Osteocyte (in vitro differentiated cells): ENCODE measurements at places on chromosomes 11 and 22. TPM values are rescaled to one million over a fixed set of nuclear protein-coding genes. Genes with fewer than 3 reads are reported as not detected.

- peak; percentile 76 for DNase-seq
- no peaks in the 10 kb centered on the region for H3K27me3 ChIP-seq
- H3K27ac ChIP-seq: no peak overlapping the region
- H3K4me3 ChIP-seq: no peak overlapping the region
- H3K4me1 ChIP-seq: peaks cover 5% of the 10 kb centered on the region
Observed at GRCh38 chr11:199004-199581, 6.2 kb downstream of the SCGB1C1 start.

The OR6T1 gene
- not detected in 2 replicates for total RNA-seq

DNA sequence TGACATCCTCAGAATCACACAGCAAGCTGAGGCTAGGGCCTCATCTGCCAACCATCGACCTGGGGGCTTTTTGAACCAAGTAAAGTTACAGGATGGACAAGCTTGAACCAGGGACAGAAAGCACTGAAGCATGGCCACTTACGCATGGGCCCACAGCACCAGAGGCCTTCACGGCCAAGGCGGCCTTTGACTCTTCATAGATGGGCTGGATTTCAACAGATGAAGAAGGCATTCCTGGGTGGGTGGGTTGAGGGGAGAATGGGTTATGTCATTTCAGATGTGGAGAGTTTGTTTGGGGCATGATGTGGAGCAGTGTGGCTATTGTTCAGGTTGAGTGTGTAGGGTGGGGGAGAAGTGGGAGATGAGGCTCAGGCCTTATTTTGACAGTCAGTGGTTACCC lies 60.2 kb downstream of the LRRC32 start:
- no peaks in the 10 kb centered on the region for H3K27me3 ChIP-seq
- no peaks in the 10 kb centered on the region for H3K36me3 ChIP-seq
- no peak overlapping the region for H3K4me3 ChIP-seq
- peaks cover 27% of the 10 kb centered on the region for H3K4me1 ChIP-seq

The ADAMTS8 gene
- total RNA-seq: 0.19 and 0.31 TPM in 2 replicates

The OR10AG1 gene
- not detected in 2 replicates for total RNA-seq

DNA sequence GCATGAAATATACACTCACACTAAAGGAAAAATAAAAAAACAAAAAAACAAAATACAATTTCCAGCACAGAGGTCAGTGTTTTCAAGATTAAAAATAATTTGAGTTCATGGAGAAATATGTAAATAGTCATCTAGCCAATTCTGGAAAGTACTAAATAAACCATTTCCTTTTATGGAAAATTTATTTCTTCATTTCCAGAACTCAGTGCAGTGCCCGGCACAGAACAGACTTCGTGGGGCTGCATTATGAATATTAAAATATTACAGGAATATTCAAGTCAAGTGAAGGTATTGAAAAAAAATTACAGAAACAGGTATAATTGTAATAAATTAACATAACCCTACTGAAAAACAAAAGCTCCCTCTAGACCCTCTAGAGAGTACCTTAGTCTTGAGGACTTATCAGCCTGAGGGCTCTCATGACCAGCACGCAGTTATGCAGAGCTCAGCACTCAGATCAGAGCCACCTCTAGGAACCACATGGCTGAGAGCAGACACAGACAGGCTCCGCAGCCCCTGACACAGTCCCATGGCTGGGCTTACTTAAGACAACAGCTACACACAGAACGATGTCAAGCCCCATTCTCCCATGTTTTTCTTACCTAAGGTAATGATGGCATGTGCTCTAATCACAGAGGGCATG lies 45.6 kb downstream of the NCAPD3 start:
- no peaks in the 10 kb centered on the region for H3K4me1 ChIP-seq
- no peak overlapping the region for H3K4me3 ChIP-seq
- peaks cover 17% of the 10 kb centered on the region for H3K36me3 ChIP-seq
- DNase-seq: no peak
- H3K27me3 ChIP-seq: no peaks in the 10 kb centered on the region

The FOLR2 gene
- not detected in 2 replicates for total RNA-seq

The OR51B4 gene
- not detected in 2 replicates for total RNA-seq

DNA sequence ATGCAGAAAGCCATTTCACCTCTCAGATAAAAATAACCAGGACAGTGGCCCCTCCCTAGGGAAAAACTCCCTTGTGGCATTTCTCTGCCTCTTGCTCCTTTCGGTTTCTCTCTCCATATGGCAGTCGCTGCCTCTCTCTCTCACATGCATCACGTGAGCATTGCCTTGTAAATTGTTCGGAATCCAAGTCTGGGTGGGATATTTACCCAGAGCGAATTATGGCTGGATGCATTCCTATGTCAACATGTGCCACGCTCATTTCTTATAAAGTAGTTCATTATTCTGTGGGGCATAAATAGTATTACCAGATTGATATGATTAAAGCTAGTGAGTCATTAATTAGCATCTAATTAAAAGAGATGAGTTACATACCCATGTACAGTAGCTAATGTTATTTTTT lies 392.9 kb downstream of the INSC start:
- DNase-seq: no peak
- H3K36me3 ChIP-seq: no peaks in the 10 kb centered on the region
- H3K27me3 ChIP-seq: peaks cover 6% of the 10 kb centered on the region
- no peaks in the 10 kb centered on the region for H3K4me1 ChIP-seq

DNA sequence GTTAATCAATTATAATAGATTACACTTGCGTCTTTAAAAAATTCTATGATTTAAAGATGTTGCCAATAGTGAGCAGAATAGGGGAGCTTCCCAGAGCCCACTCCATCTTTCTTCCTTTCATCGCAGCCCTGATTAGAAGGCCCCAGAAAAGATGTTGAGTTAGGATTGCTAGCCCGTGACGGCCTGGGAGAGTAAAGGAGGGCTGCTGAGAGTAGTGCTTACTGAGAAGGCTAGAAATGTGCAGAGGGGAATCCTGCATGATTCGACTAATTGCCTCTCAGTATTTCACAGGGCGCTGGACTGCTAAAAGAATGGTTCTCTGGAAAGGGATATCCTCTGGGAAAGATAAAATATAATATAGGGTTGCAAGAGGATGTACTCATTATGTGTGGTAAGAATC lies 160.5 kb downstream of the C11orf87 start:
- H3K27ac ChIP-seq: no peak overlapping the region
- no peak for DNase-seq
- no peaks in the 10 kb centered on the region for H3K36me3 ChIP-seq
- no peak overlapping the region for H3K4me3 ChIP-seq

The LRRC56 gene
- total RNA-seq: 3.2 and 3.7 TPM in 2 replicates

The RFPL2 gene
- not detected in 2 replicates for total RNA-seq

DNA sequence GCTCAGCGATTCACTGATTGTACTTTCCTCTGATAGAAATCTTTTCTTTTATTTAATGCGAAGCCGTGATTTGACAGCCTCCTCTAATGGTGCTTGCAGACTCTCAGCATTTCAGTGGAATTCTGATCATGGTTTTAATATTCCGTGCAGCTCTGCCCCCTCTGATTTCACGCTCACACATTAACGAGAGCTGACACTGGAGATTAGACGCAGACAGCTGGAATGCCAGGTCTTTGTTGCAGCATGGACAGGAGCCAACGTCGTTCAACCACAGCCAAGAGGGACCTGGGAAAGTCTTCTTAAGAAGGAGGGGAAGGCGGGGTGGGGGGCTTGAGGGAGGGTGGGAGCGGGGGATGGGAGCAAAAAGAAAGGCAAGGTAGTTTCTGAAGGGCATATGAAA lies 186.4 kb downstream of the BLID start:
- H3K36me3 ChIP-seq: no peaks in the 10 kb centered on the region
- no peak for DNase-seq
- H3K27me3 ChIP-seq: no peaks in the 10 kb centered on the region
- H3K4me3 ChIP-seq: no peak overlapping the region

DNA sequence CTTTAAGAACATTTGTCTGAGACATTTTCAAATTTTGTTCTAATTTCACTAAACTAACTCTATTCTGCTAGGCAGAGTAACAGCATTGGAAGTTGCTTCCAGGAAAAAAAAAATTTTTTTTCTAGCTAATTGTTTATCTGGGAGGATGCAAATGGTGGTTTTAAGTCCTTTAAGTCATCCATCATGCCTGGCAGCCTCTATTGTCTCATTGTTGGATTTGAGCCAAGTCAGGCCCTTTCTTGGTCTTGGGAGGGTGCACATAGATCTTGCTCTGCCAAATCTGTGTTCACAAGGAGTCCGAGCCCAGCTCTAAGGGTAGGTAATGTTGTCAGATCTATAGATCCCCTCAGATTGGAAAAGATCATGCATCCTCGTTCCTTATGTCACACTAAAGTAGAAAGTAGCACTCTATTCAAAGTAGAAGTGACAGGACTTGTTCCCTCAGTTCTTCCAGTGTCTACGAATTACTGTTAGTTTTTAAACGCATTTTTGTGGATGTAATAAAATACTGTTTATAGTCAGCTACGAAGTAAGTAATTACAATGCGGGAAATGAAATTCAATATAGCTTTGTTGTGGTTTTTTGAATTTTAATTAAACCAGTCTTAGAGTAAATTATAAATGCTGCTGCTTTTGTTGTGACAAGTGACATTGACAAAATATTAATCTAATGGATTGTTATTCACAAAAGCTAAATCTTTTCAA lies 166.0 kb upstream of the RASSF10 start:
- peak overlapping the region; percentile 79 for H3K27ac ChIP-seq
- no peaks in the 10 kb centered on the region for H3K36me3 ChIP-seq
- H3K4me1 ChIP-seq: peaks cover 83% of the 10 kb centered on the region

DNA sequence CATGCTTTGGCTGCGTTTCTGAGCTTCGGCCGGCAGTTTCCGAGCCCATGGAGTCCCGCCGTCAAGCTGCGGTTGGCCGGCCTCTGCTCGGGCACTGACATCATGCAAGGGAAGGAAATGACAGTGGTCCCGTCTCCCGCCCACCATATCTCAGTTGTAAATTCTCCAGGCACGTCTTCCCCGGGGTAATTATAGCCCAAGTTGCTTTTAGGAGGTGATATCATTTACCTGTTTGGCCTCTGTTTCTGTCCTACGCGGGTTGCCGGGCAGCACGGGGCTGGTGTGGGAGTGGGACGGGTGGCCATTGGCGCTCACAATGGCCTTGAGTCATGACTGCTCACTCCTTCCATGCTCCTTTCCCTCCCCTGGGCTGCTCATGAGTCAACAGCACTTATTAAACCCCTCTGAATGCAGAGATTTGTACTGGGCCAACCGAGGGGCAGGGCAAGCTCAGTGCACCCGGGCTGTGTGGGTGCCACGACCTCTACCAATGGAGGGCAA lies 4.2 kb upstream of the ANO1 start:
- peaks cover 81% of the 10 kb centered on the region for H3K27me3 ChIP-seq
- no peak for DNase-seq
- H3K4me3 ChIP-seq: no peak overlapping the region
- peaks cover 2% of the 10 kb centered on the region for H3K4me1 ChIP-seq
- no peaks in the 10 kb centered on the region for H3K36me3 ChIP-seq

- no peaks in the 10 kb centered on the region for H3K27me3 ChIP-seq
- H3K4me1 ChIP-seq: peaks cover 81% of the 10 kb centered on the region
- H3K36me3 ChIP-seq: no peaks in the 10 kb centered on the region
Observed at GRCh38 chr11:16982809-16983208, 31.4 kb downstream of the PLEKHA7 start.
